ENCODE measurements at places on chromosomes 7 and 10.

GRCh38 chr10:112708461-112708860, 241.6 kb upstream of the TCF7L2 start:
- no peak for DNase-seq

DNA sequence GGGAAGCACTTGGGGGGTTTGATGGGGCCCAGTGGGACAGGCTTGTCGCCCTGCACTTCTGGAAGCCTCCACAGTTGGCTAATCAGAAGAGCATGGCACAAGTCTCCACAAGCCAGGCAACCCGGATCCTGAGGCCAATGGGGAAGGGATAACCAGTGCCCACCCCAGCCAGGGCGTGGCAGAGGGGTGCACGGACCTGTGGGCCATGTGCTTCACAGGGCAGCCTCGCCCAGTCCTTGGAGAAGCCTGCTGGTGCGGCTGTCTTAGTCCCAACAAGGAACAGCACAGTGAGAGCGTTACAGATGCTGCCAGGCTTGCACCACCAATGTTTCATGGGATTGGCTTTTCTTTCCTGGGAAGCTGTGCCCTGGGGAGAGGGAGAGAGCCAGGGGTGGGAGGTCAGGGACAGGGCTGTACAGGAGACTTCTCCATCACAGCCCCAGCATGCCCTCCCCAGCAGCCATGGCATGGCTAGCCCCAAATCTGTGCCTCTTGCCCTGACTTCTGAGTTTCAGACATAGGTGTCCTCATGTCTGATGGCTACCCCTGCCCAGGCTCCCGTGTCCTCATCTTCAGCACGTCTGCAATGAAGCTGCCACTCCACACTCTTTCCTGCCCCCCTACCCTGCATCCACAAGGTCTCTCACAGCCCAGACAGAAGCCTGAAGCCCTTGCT, 116.0 kb downstream of the PTPN20 start:
- no peak for DNase-seq

GRCh38 chr7:30436518-30436917, 42.1 kb downstream of the NOD1 start:
- no peak for DNase-seq

GRCh38 chr7:29859524-29860185, 53.3 kb downstream of the WIPF3 start:
- no peak for DNase-seq

DNA sequence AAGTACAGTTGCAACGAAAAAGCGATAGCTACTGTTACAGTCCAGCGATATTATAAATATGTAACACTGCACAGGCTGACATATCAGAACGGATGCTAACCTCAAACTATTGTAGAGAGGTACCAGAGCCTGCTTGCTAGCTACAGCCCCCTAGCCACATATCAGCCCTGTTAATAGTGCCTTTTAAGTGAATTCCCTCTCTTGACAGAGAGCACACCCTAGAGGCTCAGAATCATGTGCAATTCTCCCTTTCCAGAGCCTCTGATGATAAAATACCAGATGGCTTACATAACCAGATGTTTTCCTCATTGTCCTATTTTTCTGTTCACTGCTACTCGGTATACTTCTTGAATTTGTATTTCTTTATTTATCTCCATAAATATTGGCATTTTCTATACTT, 960.7 kb upstream of the CELF2 start:
- no peak for DNase-seq

GRCh38 chr7:21215307-21215706, 212.6 kb upstream of the SP4 start:
- no peak for DNase-seq

DNA sequence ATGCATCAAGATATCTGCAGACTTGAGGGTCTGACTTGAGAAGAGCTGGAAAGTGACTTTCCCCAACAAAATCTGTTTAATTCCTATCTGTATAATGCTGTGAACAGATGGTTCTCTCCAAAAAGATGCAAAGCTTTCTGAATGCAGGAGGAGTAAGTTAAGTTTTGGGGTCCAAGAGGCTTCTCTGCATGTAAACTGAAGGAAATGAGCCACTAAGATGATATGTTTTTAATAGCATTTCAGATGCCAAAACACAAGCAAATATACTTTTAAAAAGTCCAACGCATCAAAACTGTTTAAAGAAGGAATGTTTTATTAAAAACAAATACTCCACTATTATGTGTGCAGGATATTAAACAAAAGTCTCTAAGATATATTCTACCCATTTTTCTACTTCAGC, 137.0 kb downstream of the STRA8 start:
- DNase-seq, result no peak

- no peak for DNase-seq
Measured at GRCh38 chr7:26284995-26285632, 6.5 kb upstream of the SNX10 start.

DNA sequence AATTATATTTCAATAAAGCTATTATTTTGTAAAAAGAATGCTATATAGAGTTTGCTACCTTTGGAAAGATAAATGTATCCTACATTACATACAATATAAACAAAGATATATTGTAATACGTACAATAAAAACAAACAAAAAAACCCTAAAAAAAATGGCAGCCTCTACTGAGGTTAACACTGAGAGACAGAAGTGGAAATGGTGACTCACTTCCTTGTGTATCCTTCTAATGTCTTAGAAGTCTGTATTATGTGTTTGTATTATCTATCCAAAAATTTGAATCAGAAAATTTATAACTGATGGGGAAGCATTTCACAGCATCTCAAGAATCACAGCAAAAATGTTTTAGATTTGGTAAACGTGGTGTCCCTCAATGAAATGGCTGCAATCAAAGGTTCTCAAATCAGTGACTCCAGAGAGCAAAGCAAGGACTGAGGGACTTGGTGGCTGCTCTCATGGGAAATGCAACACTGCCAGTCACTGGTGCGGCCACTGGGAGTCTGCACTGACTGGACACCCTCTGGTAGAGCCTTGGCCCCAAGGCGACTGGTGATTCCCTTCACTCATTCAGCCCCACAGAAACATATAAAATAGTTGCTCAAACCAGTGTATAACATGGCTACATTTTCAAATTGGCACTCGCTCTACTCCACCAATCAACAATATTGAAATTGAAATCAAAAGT, 53.8 kb downstream of the PANK1 start:
- no peak for DNase-seq

- no peak for DNase-seq
Measured at GRCh38 chr7:67453580-67454380, 457.1 kb downstream of the TYW1 start.

GRCh38 chr10:3935141-3935540, 150.1 kb upstream of the KLF6 start:
- DNase-seq, result no peak

- no peak for DNase-seq
Measured at GRCh38 chr10:128943111-128943510, 523.9 kb upstream of the MGMT start.

DNA sequence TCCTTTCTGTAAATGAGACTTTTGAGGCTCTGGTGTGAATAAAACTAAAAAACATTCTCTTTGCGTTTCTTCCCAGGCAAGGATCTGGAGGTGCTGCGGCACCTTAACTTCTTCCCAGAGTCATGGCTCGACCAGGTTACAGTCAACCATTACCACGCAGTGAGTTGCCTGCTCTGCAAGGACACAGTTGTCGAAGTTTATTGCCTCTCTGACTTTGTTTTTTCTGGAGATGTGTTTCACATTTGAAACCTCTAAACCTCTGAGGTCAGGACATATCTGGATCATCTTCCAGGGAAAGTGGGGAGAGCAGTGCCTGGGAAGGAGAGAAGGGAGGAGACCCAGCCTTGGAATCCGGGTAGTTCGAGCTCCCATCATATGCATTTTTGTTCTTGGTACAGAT, 43.4 kb upstream of the PLEKHA1 start:
- no peak for DNase-seq

DNA sequence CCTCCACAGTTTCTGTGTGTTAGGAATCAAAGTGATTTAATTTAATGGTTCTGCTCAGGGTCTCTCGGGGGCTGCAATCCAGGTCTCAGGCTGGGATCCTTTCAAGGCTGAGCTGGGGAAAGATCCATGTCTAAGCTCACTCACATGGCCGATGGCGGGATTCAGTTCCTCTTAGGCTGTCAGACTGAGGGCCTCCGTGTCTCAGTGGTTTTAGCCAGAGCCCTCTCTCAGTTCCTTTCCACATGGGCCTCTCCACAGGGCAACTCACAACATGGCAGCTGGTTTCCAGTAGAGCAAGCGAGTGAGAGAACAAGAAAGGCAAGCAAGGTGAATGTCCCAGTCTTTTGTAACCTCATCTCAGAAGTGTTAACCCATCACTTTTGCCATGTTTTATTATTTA, 26.9 kb downstream of the CAV1 start:
- DNase-seq, result no peak

- DNase-seq, result no peak
Measured at GRCh38 chr10:104581884-104582601, 59.0 kb upstream of the SORCS3 start.

Data from NCI-H524 treated with DMSO at 0.1 percent for 48 hours (cell line).